ENCODE measurements at places on chromosomes 7 and 10.
A peak's percentile ranks its signal among the peaks of the same experiment; 100 is the strongest.

DNA sequence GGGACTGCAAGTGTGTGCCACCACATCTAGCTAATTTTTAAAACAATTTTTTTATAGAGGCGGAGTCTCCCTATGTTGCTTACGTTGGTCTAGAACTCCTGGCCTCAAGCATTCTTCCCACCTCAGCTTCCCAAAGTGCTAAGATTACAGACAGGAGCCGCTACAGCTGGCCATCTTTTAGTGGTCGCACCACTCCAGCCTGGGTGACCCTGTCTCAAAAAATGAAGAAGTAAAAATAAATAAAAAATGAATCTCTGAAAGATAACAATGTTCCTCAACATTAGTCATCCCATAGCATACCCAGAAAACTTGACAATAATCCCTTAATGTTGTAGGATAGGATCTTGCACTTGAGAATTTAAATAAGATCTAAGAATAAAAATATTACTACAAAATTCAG is 18.2 kb downstream of the WBP1L start:
- DNase-seq: no peak

DNA sequence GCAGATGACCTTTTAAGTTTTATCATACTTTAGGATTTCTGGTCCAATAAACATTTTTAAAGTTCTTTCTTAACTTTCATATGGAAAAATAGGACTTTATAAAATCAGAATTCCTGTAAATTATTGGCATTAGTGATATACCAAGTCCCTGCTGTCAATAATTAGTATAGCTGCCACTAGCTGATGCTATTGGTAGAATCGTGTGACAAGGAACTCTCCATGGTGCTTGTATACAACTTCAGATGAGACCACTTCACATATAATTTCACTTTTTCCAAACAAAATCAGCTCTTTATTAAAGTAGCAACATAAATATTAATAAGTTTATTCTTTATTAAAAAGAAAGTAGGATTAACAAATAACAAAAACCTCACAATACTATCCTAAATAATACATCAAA is 49.9 kb downstream of the ZNF800 start:
- no peak for DNase-seq

- DNase-seq: no peak
Observed at GRCh38 chr7:26153823-26154783, 2.1 kb downstream of the NFE2L3 start.

GRCh38 chr7:96740130-96740529 is 30.5 kb upstream of the SEM1 start:
- no peak for DNase-seq

DNA sequence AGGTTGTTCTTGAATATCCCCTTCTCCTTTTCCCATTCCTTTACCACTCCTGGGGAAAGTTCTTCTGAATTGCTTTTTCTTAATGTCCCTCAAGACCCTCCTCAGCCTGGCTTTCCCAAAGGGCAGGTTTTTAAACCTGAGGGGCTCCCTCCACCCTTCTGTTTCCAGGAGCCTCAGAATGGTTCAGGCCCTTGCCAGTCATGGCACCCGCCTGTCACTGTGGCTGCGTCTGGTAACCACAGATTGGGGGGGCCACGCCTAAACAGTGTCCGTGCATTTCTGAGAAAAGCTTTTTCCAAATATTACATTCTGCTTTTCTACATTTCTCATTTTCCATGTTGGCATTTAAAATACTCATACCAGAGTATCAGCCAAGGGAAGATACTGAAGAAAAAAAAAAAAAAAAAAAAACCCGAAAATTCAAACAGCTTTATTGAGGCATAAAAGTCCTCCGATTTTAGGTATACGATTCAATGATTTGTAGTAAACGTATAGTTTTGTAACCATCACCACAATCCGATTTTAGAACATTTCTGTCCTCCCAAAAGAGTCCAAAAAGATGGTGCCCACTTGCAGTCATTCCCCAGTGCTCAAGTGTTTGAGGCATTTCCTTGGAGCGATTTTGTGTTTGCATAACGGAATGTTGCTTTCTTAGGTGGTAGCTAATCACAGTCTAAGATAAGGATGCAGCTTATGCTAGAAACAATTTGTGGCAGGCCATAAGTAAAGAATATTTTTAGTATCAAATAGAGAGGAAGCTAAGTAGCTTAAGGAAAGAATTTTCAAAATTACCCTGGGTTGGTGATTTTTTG is 22.1 kb downstream of the HKDC1 start:
- DNase-seq: no peak

DNA sequence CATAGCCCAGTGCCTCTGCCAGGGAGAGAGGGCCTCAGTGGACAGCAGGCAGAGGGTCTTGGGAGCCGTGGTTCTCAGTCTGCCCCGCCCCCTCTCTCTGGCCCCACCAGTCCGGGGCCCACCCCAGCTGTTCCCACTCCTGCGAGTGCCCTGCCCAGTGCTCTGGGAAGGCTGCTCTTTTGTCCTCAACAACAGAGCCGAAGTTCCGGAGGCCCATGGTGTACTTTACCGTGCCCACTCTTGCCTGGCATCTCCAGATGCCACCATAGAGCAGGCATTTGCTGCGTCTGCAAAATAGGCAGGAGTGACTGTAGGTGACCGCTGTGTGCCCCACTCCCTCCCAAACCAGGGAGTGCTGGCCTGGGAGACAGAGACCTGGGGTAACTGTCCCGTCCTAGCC is 29.3 kb upstream of the PCBD1 start:
- no peak for DNase-seq

- no peak for DNase-seq
Observed at GRCh38 chr10:30781670-30782121, 152.1 kb upstream of the LYZL2 start.

DNA sequence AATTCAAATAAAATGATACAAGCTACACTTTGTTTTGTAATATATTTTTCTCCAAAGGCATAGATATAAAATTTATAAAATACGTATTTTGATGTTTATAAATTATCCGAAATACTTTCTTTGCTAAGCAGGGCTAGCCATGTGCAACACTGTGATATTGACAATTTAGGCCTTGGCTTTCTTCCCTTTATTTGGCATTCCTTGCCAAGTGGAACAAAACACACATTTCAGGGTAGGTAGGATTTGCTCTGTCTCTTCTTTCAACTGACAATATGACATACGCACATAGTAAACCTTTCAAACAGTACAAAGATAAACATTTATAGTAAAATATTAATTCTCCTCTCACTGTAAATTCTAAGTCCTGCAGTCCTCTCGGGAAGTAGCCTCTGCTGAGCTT is 103.3 kb upstream of the POT1 start:
- no peak for DNase-seq

GRCh38 chr10:72075376-72076115 is 12.8 kb downstream of the SPOCK2 start:
- DNase-seq: no peak

DNA sequence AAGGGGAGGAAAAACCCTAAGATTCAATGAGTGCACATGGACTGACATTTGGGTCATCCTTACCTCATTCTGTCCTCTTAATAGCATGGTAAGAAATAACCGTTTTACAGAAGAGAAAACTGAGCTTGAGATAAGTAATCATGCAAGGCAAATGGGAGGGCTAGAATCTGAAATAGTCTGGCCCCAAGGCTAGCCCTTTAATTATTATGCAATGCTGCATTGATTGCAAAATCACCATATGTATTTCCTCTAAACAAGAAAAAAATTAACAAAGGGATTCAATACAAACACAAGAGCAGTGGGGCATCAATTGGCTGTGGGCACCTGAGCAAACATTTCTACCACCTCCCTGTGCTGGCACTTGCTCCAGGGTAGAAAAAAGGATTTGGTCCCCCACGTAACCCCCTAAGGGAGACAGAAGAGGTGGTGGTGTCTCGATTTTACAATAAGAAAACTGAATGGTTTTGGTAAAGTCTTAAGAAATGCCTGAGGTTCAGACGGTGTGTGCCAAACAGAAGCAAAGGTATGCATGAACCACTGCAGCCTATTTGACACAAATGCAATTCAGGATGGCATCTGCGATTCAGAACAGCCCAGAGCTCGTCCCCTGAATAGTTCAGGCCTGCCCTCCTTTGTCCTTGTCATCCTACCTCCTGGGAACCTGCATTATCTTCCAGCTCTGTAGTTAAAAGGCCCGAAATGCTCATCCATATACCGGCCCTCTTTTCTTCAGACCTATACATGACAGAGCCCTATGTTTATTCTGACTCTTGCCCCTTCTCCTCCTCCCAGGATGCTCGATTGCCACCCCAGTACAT is 23.6 kb downstream of the PIP4K2A start:
- DNase-seq: no peak

DNA sequence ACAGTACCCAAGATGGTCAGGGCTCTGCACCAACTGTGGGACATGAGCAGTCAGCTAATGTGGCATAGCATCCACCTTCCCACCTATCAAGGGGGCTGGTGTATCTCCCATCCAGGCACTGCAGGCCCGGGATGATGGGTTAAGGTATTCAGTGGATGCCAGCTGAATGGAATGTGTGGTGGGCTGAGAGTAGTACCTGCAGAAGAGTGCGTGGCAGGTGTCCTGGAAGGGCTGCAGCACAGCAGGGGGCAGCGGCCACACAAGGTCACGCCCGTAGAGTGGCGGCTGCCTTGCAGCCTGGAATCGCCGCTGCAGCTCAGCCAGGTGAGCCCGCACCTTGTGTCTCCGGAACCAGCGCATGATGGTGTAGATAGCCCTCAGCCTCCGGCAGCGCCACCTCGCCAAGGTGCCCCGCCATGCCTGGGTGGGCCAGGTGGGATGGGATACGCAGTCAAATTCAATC is 13.3 kb downstream of the MYO1G start:
- no peak for DNase-seq

GRCh38 chr10:77983384-77984341 is 45.7 kb downstream of the POLR3A start:
- DNase-seq: no peak

- DNase-seq: peak; percentile 4
Observed at GRCh38 chr7:135335628-135336139, 102.0 kb downstream of the STRA8 start.

- DNase-seq: peak; percentile 9
Observed at GRCh38 chr10:110009736-110010475, 2.1 kb downstream of the ADD3 start.

DNA sequence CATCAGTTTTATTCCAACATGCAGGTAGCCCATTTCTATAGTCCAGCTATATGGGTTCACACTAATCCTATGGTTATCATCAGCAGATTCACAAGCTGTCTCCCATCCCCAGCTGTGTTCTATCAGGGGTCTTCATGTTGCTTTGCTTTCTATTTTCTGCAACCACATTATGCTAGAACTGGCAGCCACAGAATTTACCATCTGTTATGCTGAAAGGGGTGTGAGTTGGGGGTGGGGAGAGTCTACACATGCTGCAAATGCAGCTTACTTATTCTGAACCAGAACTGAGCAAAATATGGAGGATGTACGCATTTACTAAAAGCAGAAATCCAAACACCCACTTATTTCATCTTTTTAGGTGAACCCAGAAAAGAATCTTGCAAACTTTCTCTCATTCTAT is 32.9 kb downstream of the SHTN1 start:
- no peak for DNase-seq

DNA sequence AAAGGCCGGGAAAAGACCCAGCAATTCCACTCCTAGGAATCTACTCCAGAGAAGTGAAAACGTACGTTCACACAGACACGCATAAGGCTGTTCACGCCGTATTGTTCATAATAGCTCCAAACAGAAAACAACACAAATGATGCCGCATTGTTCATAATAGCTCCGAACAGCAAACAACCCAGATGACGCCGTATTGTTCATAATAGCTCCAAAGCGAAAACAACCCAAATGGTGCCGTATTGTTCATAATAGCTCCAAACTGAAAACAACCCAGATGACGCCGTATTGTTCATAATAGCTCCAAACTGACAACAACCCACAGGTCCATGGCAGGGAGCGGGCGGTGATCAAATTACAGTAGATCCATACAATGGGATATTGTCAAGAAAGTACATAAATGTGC is 85.2 kb upstream of the DNAAF5 start:
- DNase-seq: no peak

- DNase-seq: no peak
Observed at GRCh38 chr7:87398446-87398845, 53.0 kb downstream of the CROT start.

- no peak for DNase-seq
Observed at GRCh38 chr10:109895095-109895818, 28.1 kb downstream of the XPNPEP1 start.

DNA sequence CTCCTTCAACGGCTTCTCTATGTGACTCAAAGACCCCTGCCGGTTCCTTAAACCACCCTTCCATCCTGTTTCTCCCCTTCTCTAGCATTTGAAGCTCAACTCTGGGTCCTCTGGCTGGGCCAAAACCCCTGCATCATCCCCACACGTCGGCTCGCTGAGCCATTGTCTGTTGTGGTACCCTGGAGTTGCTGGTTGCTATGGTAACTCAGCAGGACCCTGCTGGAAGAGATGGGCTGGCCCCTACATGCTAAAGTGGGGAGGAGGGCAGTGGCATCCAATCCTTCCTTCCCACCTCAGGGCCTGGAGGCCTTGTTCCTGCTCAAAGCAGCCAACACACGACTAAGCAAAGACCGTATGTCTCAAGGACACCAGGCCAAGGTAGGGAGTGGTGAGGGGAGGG is 452.5 kb downstream of the PLXNA4 start:
- DNase-seq: no peak

GRCh38 chr7:91233212-91233611 is 31.0 kb upstream of the FZD1 start:
- no peak for DNase-seq

GRCh38 chr10:26314265-26315013 is 97.9 kb downstream of the GAD2 start:
- no peak for DNase-seq

GRCh38 chr10:10792681-10793080 is 225.0 kb upstream of the CELF2 start:
- DNase-seq: no peak

GRCh38 chr7:99559175-99559915 is 903 bp downstream of the ZNF655 start:
- no peak for DNase-seq

GRCh38 chr7:66355756-66356155 is 150.6 kb downstream of the TPST1 start:
- no peak for DNase-seq

GRCh38 chr10:132955479-132955878 is 13.1 kb upstream of the CFAP46 start:
- DNase-seq: no peak

DNA sequence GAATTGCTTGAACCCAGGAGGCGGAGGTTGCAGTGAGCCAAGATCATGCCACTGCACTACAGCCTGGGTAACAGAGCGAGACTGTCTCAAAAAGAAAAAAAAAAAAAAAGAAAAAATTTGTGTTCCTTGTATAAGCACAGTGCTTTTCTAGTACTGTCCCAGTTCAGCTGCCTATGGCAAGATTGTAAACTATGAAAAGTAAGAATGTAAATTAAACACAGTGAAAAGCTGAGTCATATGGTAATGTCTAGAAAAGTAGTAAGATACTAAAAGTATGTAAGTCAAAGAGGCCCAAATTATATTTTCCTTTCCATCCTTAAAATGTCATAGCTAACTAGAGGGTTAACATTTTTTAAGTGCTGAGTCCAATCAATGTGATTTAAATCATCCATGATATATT is 42.8 kb downstream of the RBM20 start:
- no peak for DNase-seq

Data from stimulated activated CD8-positive, alpha-beta memory T cell treated with anti-CD3 and anti-CD28 coated beads, Interleukin-15, amount 100 ng/mL, for 48 hours (primary cell).